ENCODE measurements at places on chromosomes 7 and 10.

DNA sequence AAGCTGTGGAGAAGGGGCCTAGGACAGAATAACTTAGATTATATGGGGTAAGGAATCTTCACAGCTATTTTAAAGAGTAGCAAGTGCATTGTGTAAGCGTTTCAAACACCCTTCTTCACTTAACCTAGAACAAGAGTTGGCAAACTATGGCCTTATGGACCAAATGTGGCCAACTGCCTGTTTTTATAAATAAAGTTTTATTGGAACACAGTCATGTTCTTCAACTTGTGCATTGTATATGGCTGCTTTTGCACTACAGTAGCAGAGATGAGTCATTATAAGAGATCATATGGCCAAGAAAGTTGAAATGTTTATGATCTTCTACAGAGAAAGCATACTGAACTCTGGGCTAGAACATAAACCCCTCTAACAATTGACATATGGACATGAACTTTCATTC lies 187.8 kb downstream of the ETV1 start:
- no peak for DNase-seq

- DNase-seq, result no peak
Observed at GRCh38 chr7:30985756-30986155, 22.0 kb downstream of the GHRHR start.

DNA sequence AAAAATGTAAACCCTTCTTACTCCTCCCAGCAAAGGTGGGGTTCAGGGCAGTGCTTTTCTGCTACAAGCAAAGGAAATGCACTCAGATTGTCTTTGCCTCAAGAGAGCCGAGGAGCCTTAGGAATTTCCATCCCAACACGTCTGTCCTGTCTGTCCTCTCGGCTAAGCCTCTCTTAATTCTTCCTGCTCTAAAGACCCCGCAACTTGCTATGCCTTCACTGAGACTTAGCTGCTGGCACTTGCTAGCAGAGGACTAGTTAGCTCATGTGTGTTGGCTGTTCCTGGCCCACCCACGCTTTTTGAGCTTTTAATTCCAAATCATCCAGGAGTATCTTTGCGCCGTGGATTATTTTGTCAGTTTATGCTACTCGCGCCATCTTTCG lies 481 bp upstream of the NPM3 start:
- peak; percentile 23 for DNase-seq

DNA sequence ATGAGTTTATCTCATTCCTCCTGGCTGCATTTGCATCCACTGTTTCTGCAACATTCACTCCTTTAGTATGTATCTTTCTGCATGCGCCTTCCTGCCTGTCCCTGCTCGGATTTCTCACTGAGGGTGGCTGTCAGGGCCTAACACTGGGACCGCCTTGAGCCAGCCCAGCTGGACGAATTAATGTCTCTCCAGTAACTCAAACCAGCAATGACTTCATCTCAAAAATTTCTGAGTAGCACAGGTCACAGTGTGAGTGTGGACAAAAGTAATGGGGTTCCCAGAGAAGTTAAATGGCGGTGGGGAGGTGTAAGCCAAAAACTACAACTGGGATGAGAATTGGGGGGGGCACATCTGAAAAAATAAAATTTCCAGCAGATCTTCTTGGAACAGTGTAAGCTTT lies 444.0 kb upstream of the MGMT start:
- no peak for DNase-seq

GRCh38 chr7:111758332-111758731 lies 196.0 kb upstream of the IMMP2L start:
- no peak for DNase-seq

DNA sequence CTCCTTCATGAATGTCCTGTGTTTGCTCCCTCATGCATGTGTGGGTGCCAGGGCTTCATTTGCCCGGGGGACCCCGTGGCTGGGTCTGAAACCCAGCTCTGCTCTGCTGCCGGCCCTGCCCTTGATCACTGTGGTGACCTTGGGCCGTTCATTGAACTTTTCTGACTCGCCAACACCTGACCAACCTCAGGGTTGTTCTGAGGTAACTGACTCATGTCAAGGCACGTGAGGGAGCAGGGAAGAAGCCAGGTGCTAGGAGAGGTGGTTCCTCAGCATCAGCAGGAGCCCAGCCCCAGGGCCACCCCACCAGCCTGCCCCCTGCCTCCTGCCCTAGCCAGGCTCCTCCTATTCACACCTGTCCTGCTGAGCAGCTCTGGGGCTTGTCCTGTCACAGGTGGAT lies 47.9 kb downstream of the TBATA start:
- DNase-seq, result no peak

DNA sequence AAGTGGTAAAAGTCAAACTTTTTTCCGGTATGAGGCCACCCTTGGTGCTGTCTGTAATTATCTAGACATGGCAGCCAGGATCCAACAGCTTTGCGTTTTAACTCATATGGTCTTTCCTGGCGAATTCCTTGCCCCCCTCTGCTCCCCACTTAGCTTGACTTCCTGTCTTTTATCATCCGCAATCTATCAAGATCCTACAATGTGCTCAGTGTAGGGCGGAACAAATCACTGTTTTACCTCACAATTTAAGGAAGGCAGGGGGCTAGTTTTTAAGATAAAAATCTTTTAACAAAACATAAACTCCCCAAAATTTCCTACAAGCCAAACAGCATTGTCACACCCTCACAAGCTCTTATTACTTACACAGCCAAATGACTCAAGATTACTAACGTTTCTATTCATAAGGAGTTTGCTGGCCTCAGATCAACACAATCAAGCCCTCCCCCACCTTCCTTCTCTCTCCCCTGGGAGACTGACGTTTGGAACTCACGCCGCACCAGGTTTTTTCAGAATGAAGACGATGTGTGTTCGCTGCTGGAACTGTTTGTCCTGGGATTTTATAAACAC lies 1.3 kb upstream of the CDK14 start:
- DNase-seq, result peak; percentile 75

GRCh38 chr7:134742688-134743350 lies 36.6 kb upstream of the CALD1 start:
- DNase-seq, result no peak

DNA sequence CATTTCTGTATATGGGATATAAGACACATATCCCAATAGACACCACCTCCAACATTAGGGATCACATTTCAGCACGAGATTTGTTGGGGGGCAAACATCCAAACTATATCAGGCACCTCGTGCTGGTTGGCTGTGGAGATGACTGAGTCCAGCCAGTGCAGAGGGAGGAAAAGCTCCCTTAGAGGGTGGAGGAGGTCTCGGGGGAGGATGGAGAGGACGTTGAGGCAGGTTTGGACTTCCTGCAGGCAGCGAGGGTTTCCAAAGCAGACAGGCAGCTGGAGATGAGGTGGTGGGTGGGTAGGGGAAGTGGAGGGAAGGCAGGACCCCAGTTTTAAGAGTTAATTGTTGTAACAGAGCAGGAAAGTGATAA lies 56.7 kb downstream of the EEPD1 start:
- no peak for DNase-seq

GRCh38 chr7:20696803-20697333 lies 81.4 kb downstream of the ABCB5 start:
- no peak for DNase-seq

DNA sequence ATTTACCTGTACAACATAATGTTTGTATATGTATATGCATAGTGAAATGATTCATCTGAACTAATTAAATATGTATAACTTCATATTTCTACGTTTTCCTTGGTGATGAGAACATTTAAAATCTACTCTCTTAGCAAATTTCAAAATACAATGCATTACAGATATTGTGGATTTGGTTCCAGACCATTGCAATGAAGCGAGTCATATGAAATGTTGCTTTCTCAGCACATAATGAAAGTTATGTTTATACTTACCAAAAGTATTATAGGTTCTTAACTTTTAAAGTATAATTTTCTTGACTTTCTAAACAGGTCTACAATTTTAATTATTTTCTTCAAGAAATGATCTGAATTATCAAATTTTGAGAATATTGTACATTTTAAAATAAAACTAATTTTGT lies 189.2 kb downstream of the CSTF2T start:
- DNase-seq, result peak; percentile 44

GRCh38 chr7:751826-752225 lies 24.7 kb upstream of the PRKAR1B start:
- DNase-seq, result no peak

- DNase-seq, result peak; percentile 65
Observed at GRCh38 chr10:97685395-97685958, 1.6 kb downstream of the AVPI1 start.

All from choroid plexus epithelial cell (primary cell).